NCI-H748 treated with DMSO at 0.1 percent for 48 hours (cell line): ENCODE measurements at places on chromosomes 13 and 19.
A peak's percentile ranks its signal among the peaks of the same experiment; 100 is the strongest.

DNA sequence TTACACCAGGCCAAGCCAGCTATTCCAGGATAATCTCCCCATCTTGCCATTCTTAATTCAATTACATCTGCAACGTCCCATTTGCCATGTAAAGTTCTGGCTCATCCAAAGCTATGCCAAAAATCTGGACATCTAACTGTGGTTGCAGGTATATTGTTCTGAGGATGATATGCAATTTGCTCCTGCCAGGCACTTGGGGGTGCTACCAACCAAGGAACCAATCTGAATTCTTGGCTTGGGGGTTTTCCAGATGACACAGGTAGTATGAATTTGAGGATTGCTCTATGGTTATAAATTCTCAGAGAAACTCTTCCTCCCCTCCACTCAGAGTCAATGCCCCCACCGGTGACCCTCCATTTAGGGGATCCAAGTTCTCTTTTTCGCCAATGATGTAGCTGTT lies 33.0 kb downstream of the CRYL1 start:
- DNase-seq = no peak

DNA sequence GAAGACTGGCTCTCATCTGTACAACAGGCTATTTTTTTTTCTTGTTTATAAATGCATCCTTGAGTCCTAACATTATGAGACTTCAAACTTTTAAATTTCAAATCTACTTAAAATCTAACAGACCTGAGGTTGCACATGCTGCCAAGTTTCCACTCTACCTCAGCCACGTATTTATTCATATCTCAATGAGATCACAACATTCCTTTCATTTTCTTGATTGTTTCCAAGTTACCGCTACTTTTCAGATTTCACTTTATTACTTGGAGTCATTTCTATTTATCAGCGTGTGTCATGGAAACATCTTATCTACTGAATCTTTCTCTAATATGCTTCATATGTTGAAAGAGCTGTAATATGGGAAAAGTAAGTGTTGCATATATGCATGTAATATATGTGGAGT lies 1257.5 kb upstream of the ATXN8OS start:
- DNase-seq = no peak

GRCh38 chr13:33205804-33206221 lies 79.7 kb downstream of the STARD13 start:
- no peak for DNase-seq

- DNase-seq = no peak
Measured at GRCh38 chr19:38278751-38279150, 14.4 kb downstream of the SPINT2 start.

DNA sequence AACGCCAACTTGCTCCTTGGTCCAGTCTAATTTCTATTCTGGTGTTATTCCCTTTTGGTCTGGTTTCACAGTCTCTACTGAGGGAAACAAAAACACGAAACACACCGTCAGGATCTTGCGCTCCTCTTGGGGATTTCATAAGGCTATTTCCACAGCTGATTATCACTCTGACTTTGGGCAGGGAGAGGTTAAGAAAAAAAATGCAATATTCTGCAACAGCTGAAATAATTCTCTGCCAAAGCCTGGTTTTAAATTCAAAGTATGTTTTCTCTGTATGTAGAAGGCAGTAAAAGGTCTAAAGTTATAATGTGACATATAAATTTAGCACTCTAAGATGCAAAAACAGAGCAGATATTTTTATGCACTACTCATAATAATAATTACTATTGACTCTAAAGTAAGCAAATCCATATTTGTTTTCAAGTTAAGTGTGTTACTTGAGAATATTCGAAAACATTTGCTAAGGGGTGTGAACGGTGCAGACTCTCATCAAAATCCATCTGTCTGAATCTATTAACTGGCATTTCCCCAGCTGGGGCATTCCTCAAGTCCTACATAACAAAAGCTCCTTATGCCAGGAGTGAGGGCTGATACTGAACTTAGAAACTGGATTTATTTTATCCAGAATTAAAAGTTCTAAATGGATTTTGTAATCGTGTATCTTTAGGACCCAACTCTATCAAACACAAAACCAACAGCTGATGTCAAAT lies 38.4 kb upstream of the STARD13 start:
- DNase-seq = no peak

GRCh38 chr19:55443045-55443823 lies at the start of gene SHISA7:
TSS of gene SHISA7 (minus strand) at chr19:55443300. CDS start at chr19:55442863, 437 bp downstream.
- DNase-seq = peak; percentile 41

- DNase-seq = no peak
Measured at GRCh38 chr19:35293363-35293739, 1.4 kb downstream of the MAG start.

- DNase-seq = no peak
Measured at GRCh38 chr13:110475550-110476219, 85.8 kb downstream of the RAB20 start.

DNA sequence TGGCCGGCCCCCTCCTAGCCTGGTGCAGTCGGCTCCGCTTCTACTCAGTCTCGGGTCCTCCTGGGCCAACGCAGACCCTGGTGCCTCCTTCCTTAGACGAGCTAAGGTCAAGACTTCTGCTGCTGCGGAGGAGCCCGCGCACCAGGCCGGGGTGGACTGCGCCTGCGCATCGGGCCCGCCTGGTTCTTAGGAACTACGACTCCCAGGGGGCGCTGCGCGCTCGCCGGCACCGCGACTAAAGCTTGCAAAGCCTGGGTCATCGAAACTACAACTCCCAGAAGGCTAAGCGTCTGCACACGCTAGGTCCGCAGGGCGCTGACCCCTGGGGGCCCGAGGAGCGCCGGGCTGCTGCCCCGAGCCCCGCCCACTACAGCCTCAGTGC lies at the start of gene ZNF835:
ZNF835 (minus strand) TSS at position 145 of the 382 bp plus-strand sequence. CDS start 6,559 bp downstream, outside the sequence.
- no peak for DNase-seq

DNA sequence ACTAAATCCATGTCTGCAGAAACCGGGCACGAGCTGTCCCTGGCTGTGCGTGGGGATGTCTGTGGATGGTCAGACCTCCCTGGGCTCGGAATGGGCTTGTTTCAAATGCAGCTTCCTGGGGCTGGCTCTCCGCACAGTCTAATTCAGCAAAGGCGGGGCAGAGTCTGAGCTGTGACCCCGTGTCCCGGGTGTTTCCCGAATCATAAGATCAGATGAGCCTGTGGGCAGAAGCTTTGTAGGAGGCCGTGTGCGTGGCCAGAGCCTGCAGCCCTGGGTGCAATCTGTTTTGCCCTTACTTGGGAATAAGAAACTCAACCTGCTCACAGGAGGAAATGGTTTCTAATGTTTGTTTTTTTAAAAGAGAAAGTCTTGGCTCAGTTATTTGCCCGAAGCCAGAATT lies 13.9 kb upstream of the GNA11 start:
- DNase-seq = no peak

DNA sequence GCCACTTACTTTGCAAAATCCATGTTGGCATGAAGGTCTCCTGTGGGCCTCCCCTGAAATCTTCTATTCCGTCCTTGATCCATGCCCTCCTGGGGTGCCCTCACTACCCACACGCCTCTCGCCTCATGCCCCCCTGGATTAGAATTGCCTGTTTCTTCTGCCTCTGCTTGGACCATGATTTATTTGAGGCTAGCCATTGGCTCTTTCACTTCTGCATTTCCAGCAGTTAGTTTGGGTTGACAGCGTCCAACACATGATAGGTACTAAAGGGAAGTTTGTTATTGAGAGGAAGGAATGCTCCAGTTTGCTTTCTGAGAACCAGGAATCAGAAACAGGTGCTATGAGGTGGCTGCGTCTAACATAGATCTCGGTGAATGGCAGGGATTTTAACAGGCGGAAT lies 30.5 kb upstream of the TPTE2 start:
- DNase-seq = no peak

- DNase-seq = peak; percentile 62
Measured at GRCh38 chr13:71870100-71870499, 3.1 kb upstream of the DACH1 start.

DNA sequence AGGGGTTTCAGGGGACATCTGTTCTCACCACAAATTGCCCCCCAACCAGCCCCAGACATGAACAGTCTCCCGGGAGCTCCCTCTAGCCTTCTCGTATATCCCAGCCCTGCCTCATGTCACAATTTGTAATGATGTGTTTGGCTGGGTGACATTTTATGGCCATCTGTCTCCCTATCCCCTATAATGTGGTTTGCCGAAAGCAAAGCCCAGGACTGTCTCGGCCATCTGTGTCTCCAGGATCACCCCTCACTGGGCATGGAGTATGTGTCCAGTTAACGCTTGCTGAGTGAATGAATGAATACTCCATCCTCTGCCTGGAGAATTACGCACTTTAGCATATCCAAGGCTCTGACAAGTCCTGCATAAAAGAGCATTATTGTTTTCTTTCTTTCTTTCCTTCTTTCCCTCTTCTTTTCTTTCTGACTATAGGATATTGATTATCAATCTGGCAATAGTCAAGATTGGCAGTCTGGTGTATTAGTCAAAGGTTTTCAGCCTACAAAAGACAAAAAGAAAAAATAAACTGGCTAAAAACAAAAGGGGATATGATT lies 15.1 kb downstream of the HPN start:
- DNase-seq = no peak

DNA sequence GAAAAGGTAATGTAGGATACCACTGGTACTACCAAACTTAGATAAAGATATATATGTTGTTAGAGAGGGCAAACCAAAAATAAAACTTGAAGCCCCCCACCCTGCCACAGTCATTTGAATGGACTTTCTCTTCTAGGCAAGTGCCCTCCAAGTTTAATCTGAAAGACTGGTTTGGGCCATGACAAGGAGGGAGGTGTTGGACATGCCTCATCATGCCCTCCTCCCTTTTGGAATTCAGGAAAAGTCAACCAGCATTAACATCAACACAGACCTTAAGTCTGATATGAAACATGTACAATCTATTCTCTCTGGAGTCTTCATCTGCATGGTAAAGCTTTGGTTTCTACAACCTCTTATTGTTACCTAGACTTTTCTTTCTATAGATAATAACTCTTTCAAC lies 46.3 kb upstream of the GPR12 start:
- DNase-seq = no peak

- DNase-seq = no peak
Measured at GRCh38 chr13:50512474-50513299, 330.8 kb downstream of the DLEU7 start.

- no peak for DNase-seq
Measured at GRCh38 chr13:66264971-66265370, 965.2 kb downstream of the PCDH9 start.

GRCh38 chr19:18612051-18612771 lies 459 bp upstream of the TMEM59L start:
- no peak for DNase-seq

DNA sequence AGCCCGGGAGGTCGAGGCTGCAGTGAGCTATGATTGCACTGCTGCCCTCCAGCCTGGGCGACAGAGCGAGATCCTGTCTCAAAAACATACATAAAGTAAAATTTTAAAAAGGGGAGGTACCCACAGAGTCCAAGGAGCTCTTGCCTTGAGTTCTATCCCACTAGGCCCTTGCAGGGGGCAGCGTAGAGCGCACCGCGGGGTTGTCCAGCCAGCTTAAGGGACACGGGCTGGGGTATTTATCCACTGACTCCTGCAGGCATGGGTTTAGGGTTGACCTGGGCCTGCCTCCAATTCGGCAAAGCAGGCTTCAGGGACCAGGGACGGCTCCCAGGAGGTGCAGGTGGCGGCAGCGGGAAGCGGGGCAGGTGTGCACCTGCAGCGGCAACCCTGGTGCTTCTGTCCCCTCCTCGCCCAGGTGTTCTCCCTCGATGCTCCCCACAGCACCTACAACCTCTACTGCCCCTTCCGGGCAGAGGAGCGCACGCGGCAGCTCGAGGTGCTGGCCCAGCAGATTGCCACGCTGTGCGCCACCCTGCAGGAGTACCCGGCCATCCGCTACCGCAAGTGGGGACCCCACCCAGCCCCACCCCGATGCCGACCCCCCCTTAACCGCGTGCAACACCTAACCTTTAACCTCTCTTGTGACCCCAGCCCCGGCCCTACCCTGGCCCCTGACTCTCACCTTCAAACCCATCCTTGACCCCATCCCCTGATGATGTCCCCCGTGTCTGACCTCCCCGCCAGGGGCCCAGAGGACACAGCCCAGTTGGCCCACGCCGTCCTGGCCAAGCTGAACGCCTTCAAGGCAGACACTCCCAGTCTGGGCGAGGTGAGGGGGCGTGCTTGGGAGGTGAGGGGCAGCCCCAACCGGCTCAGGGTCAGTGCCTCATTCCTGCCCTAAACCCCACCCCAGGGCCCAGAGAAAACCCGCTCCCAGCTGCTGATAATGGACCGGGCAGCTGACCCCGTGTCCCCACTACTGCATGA lies 4.7 kb downstream of the STXBP2 start:
- DNase-seq = no peak

DNA sequence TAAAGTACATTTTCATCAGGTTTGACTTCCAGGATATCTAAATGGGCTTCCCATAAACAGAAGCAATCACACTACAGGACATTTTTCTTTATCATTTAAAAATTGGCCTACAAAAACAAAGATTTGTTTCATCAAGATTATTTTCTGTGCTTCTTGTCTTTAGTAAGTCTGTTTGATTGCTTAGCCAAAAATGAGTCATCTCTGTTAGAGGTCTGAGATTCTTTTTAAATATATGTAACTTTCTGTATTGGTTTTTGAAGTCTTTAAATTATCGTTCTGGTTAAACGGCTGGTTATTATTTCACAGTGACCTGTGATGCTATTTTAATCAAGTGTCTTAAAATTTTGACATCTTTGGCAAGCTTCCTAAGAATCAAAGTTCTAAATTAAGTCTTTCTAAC lies 62.7 kb downstream of the SLITRK1 start:
- DNase-seq = no peak

- no peak for DNase-seq
Measured at GRCh38 chr13:31733647-31734046, 5.7 kb upstream of the RXFP2 start.

DNA sequence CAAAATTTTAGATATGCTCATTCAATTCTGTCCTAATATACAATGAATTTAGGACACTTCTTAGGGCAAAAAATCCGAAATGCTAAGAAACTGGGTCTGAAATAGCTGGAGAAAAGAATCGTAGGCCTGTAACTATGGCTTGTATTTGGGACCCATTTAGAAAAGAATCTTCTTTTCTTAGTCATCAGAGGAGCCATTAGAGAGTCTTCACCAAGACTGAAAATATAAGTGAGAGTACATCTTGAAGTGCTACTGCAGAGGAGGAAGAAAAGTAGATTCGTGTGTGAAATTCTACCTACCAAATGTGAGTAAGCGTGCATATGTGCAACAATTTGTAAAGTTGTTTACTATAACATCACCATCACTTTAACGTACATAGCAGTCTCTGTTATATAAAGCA lies 8.8 kb upstream of the DACH1 start:
- no peak for DNase-seq

DNA sequence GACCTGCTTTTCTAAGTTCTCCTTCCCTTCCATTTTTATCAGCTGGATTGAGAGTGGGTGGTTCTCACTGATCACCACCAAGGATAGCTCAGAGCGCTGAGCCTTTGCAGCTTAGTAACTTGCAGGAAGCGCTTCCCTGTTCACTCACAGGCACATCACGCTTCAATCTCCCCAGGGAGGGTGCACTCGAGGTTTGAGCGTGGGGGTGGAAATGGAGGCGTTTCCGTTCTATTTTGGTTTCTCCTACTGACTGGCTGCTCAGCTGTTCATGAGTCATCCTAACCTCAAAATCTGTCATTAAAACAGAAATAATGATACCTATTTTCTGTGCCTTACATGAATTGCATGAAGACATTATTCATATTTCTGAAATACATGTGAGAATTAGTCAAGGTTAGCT lies 292.1 kb downstream of the SPRY2 start:
- no peak for DNase-seq

GRCh38 chr13:27481766-27482165 lies 31.4 kb upstream of the MTIF3 start:
- peak; percentile 94 for DNase-seq

GRCh38 chr13:91889641-91890040 lies 491.2 kb downstream of the GPC5 start:
- no peak for DNase-seq
